ENCODE measurements at places on chromosomes 12 and 14. TPM values are rescaled to one million over a fixed set of nuclear protein-coding genes. Genes with fewer than 3 reads are reported as not detected.

Gene CMA1
- not detected for total RNA-seq

Gene RPL10L
- total RNA-seq = not detected

Gene KLRC2
- not detected for total RNA-seq

Gene USP44
- total RNA-seq = 0.81 TPM

Gene NAV3
- 6.3 TPM for total RNA-seq
